ENCODE measurements at places on chromosomes 7 and 10.

DNA sequence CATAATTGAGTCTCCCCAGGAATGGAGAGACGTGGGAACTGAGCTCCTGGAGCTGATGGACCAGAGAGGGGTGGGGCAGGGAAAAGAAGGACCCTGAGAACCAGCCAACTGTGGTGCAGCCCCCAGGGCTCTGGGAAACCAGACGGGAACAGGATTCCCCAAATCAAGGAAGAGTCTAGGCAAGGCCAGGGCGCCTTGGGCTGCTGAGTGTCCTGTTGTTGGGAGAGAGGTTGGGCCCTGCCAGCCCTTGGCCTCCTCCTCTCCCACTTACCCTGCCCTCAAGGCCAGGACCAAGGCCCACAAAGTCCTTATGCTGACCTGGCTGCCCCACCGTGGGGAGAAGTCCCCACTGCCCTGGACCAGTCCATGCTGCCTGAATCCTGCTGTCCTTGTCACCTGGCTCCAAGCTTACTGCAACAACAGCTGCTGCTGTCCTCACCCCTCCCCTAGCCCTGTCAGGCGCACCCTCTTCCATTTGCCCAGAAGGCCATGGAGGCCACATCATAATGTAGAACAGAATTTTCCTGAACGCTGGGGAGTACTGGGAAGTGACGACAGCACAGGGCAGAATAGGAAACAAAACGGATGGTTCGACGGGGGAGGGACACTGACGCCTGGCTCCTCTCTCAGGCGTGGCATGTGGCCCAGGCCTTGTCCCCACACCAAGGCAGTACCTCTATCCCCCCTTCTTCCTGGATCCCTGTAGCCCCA is 132.9 kb upstream of the ZMIZ1 start:
- DNase-seq = no peak

DNA sequence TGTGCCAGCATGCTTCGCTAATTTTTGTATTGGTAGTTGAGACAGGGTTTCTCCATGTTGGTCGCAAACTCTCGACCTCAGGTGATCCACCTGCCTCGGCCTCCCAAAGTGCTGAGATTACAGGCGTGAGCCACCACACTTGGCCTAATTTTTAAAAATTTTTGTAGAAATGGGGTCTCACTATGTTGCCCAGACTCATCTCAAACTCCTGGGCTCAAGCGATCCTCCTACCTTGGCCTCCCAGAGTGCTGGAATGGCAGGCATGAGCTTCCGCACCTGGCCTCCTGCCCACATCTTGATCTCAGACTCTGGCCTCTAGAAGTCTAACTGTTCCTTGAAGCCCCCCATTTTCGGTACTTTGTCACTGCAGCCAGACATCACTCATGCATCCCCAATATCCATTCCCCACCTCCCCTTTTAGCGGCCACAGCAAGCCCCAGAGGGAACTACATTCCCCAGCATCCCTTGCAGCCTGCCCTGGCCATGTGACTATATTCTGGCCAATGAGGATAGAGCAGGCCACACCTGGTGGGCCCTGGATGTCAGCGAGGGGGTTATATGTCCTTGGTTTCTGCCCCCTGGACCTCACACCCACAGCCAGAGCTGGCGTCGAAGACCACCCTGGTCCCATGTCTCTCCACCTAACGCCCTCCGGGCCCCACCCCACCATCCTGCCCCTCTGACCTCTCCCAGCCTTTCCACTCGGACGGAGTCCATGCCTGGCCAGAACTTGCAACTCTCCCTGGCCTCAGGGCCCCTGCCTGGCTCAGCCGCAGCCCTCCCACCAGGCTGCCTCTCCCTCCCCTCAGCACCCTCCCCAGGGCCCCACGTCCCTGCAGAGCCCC is 33.8 kb downstream of the MICALL2 start:
- DNase-seq = no peak

DNA sequence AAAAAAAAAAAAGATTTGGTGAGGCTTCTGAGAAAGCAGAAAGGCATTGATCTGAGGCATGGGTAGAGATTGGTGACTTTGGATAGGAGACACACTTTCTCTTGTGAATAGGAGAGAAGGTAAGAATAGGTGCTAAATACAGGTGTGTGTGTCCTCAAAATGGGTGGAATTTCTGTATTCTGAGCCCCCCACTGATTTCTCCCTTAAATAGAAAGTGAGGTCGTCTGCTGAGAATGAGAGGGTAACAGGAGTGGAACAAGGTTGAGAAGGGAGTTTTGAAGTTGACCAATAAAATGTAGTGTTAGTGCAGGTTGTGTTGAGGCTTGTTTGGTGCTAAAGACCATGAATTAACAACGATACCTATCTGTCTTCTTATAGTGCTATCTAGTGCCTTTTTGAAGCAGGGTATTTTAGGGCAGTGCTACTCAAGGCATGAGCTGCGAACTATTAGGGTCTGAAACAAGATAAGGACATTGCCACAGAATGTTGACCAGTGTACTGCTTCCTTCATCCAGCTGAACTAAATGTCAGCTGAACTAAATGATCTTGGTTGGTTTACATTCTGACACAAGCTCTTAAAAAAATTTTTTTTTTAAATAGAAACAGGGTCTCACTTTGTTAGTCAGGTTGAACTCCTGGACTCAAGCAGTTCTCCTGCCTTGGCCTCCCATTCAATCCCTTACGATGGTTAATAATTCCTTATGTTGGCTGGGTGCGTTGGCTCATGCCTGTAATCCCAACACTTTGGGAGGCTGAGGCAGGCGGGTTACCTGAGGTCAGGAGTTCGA is 12.4 kb downstream of the TRIM24 start:
- no peak for DNase-seq

DNA sequence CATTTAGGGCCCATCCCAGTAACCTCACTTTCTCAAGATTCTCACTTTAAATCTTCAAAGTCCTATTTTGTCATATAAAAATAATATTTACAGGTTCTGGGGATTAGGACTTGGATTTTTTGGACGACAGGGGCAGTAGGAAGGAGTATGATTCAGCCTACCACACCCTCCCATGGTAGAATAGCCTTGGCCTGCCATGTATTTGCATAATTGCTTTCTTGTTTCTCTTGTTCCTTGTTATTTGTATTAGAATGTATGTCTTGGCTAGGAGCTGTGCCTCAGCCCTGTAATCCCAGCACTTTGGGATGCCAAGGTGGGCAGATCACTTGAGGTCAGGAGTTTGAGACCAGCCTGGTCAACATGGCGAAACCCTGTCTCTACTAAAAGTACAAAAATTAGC is 92.5 kb downstream of the ELAPOR2 start:
- DNase-seq = no peak

GRCh38 chr10:44369854-44370253 is 15.0 kb downstream of the CXCL12 start:
- no peak for DNase-seq

GRCh38 chr7:127396184-127396583 is 3.7 kb upstream of the ZNF800 start:
- no peak for DNase-seq

DNA sequence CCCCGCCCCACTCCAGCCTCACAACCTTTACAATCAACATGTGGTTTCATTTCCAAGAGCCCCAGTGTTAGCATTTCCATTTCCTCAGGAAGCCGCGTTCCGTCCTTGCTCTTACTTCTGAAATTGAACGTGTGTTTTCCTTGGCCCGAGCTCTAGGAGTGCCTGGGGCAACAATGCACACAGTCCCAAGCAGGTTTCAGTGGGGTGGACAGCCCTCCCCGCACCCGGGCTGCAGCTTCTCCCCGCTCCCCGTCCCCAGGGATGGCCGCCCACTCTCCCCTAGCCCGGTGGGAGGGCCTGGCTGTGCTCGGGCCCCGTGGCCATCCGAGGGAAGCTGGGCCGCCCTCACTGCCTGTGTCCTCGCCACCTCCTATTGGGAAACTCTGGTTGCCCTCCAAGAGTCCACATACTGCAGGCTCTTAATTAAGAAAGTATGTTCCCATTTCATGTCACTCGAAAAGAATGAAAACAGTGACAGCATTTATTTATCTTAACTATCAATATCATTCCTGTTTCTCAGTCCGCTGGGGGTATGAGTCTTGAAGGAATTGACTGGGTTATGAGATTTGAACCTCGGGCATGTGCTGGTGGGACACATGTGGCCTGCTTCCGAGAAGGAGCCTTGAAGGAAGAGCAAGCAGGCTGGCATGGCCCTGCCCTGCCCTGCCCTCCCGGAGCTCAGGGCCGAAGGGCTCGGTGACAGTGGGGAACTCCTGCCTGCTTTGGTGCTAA is 163.8 kb downstream of the GRK5 start:
- no peak for DNase-seq

DNA sequence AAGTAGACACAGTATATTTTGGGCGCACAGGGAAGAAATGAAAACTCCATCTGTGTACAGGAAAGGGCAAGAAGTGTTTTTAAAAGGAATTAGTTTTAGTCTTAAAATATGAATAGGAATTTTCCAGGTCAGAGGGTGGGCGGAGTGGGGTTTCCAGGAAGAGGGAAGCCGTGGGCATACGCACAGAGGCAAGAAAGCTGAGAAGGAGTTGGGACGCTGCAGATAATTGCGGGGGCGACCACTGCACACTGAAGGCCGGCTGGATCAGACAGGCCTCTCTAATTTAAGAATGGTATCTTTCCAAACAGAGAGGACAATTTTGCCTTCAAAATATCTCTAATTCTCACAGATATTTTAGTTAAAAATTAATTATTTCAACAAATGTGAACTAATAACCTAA is 189.1 kb upstream of the INHBA start:
- no peak for DNase-seq

DNA sequence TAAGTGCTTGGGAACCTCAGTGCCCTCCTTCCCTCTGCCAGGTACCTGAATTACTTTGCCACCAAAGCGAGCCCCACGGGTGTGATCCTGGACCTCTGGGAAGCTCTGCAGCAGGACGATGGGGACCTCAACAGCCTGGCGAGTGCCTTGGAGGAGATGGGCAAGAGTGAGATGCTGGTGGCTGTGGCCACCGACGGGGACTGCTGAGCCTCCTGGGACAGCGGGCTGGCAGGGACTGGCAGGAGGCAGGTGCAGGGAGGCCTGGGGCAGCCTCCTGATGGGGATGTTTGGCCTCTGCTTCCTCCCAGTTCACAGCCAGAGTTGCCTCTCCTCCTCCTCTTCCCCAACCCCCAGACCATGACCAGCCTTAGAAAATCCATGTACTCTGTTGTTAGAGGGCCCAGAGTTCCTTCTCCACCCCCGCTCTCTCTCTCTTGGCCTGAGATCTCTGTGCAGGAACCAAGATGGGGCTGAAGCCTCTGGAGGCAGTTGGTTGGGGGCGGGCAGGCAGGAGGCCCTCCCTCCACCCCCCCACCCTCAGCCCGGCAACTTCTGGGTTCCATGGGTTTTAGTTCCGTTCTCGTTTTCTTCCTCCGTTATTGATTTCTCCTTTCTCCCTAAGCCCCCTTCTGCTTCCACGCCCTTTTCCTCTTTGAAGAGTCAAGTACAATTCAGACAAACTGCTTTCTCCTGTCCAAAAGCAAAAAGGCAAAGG is 19.8 kb upstream of the SLC29A3 start:
- DNase-seq = no peak

DNA sequence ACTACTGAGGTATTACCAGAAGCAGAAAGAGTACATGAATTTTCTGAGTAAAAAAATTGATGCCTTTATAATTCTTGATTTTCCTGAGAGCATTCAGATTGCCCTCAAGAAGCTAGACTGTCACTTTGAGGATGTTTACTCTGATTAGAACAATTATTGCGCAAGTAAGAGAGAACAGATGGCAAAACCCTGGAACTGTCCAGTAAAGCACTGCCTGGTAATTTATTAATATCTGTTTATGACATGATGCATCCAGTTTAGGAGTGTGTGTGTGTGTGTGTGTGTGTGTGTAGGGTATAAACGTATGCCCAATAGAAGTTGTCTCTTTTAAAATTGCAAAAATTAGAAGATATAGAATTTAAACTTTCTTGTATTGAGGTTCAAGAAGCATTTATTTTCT is 379.7 kb downstream of the PHTF2 start:
- DNase-seq = no peak

GRCh38 chr7:73667344-73668102 is at the start of gene VPS37D:
Gene VPS37D, plus strand, starts transcription at chr7:73667831. Its CDS starts 128 bp downstream, at chr7:73667959.
- peak; percentile 96 for DNase-seq

DNA sequence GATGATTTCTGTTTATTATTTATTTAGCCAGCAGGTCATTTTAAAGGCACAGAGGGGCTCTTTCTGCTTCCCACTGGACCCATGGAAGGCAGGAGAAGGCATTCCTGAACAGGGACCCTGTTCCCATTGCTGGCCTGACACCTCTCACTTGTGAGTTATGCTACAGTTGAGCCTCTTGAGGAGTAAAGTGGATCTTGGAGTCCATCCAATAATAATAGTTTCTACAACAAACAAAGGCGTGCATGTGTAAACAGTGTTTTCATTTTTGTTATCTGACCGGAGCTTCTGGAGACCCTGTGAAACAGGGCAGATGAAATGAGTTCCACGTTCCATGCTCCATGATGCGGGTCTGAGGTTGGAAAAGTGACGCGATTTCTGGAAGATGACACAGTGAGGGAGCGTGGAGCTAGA is 127.3 kb upstream of the HABP2 start:
- no peak for DNase-seq

- no peak for DNase-seq
Measured at GRCh38 chr10:114766470-114766869, 55.1 kb upstream of the FHIP2A start.

DNA sequence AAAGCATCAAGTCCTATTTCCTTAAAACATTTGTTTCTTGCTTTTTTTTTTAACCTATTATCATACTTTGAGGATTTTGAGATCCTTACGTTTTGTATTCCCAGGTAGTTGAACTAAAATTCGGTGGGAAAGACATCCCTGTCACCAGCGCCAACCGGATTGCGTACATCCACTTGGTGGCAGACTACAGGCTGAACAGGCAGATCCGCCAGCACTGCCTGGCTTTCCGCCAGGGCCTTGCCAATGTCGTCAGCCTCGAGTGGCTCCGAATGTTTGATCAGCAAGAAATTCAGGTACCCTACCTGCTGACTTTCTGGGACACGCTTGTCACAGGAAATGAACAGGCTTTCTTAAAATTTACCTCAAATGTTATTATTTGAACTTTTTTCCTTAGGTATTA is 83.0 kb upstream of the DNAJB6 start:
- DNase-seq = no peak

GRCh38 chr10:59006511-59007306 is 169.7 kb upstream of the PHYHIPL start:
- DNase-seq = no peak

- DNase-seq = no peak
Measured at GRCh38 chr10:106819490-106819889, 345.0 kb downstream of the SORCS1 start.

GRCh38 chr10:60148266-60148840 is 241.3 kb downstream of the ANK3 start:
- DNase-seq = no peak

DNA sequence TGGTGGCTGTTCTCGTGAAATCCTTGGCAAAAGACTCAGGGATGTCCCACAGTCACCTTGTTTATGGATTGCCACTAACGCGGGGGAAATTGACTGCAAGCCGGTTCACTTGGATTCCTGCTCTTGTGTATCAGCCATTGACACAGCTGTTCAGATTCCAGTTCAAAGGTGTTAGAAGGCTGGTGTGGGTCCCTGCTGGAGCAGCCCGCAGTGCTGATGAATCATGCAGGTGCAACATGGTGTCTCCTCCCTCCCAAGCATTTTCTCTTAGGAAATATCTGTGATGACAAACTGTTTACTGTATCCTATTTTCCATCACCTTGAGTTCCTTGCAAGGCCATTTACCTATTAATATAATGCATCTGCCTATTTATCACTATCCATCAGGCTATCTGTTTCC is 170.1 kb downstream of the GATA3 start:
- no peak for DNase-seq

GRCh38 chr7:41599760-41600159 is 103.1 kb downstream of the INHBA start:
- no peak for DNase-seq

Data from memory B cell (primary cell).